Pancreas (tissue), 10 donors: ENCODE measurements at places on chromosomes 13 and 19. TPM values are rescaled to one million over a fixed set of nuclear protein-coding genes. Genes with fewer than 3 reads are reported as not detected.

DNA sequence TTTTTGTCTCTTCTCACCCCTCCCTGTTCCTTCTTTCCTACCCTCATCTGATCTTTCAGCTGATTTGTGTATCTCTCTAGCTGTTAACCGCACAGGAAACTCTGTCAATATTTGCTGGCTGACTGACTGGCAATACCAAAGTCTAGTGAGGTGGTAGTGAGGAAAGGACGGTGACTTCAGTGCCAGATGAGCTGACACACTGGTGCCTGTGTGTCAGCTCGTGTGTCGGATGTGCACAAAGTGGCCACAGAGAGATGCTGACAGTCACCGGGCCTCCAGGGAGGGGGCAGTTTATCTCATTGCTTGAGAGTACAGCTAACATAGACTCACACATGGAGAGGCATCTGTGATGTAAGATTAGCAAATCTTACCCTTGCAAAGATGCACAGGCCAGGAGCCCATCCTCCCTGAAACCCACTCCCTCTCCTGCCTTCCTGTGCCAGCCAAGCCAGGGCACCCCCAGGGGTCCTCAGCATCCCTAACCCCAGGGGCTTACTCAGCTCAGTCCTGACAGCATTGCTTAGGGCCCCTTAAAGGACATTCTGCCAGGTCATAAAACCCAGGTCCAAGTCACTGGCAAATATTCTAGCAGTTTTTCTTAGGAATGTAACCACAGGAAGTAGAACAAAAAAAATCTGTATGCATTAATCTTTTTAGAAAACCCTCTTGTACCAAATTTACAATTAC lies 80.2 kb downstream of the SHISA2 start:
- no peaks in the 10 kb centered on the region for H3K36me3 ChIP-seq
- no peaks in the 10 kb centered on the region for H3K27me3 ChIP-seq
- no peak overlapping the region for H3K4me3 ChIP-seq
- H3K4me1 ChIP-seq: no peaks in the 10 kb centered on the region
- no peak overlapping the region for H3K27ac ChIP-seq
- DNase-seq: no peak

GRCh38 chr19:38837656-38838121 lies 6.1 kb upstream of the ECH1 start:
- no peak for DNase-seq
- no peak overlapping the region for H3K4me3 ChIP-seq
- H3K4me1 ChIP-seq: peaks cover 22% of the 10 kb centered on the region
- H3K27me3 ChIP-seq: no peaks in the 10 kb centered on the region

- no peaks in the 10 kb centered on the region for H3K36me3 ChIP-seq
- H3K4me3 ChIP-seq: no peak overlapping the region
- H3K4me1 ChIP-seq: no peaks in the 10 kb centered on the region
These were observed 460.7 kb downstream of the GPC6 start for GRCh38 chr13:93687261-93687660.

GRCh38 chr13:25654322-25654721 lies 282.5 kb downstream of the ATP8A2 start:
- no peak for DNase-seq
- no peaks in the 10 kb centered on the region for H3K4me1 ChIP-seq
- no peak overlapping the region for H3K27ac ChIP-seq
- no peaks in the 10 kb centered on the region for H3K36me3 ChIP-seq

GRCh38 chr13:94050686-94051085 lies 428.8 kb downstream of the DCT start:
- H3K4me3 ChIP-seq: no peak overlapping the region
- no peaks in the 10 kb centered on the region for H3K36me3 ChIP-seq
- no peaks in the 10 kb centered on the region for H3K4me1 ChIP-seq
- no peak overlapping the region for H3K27ac ChIP-seq
- no peaks in the 10 kb centered on the region for H3K27me3 ChIP-seq

DNA sequence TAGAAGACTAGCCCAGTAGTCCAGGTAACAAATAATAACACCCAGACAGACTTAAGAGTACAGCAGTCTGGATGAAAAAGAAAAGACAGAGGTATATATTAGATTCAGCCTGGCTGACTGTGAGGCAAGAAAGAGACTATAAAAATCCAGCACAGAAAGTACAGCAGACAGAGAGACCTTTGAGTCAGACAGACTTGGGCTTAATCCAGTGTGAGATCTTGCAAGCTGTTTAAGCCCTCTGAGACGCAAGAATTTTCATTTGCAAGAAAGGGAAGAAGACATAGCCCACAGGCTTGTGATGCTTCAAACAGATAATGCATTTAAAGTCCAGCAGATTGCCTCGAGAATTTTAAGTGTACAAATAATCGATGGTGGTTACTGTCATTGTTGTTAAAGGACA lies 471.4 kb downstream of the LIG4 start:
- H3K4me1 ChIP-seq: no peaks in the 10 kb centered on the region
- H3K4me3 ChIP-seq: no peak overlapping the region
- DNase-seq: no peak
- H3K36me3 ChIP-seq: no peaks in the 10 kb centered on the region

GRCh38 chr19:29214411-29214810 lies 1.5 kb upstream of the UQCRFS1 start:
- H3K27me3 ChIP-seq: no peaks in the 10 kb centered on the region
- no peak for DNase-seq
- H3K36me3 ChIP-seq: no peaks in the 10 kb centered on the region

- peaks cover 3% of the 10 kb centered on the region for H3K27me3 ChIP-seq
- H3K4me3 ChIP-seq: no peak overlapping the region
- no peaks in the 10 kb centered on the region for H3K36me3 ChIP-seq
- H3K27ac ChIP-seq: no peak overlapping the region
- H3K4me1 ChIP-seq: no peaks in the 10 kb centered on the region
These were observed 58.6 kb upstream of the SPRY2 start for GRCh38 chr13:80399340-80400163.

DNA sequence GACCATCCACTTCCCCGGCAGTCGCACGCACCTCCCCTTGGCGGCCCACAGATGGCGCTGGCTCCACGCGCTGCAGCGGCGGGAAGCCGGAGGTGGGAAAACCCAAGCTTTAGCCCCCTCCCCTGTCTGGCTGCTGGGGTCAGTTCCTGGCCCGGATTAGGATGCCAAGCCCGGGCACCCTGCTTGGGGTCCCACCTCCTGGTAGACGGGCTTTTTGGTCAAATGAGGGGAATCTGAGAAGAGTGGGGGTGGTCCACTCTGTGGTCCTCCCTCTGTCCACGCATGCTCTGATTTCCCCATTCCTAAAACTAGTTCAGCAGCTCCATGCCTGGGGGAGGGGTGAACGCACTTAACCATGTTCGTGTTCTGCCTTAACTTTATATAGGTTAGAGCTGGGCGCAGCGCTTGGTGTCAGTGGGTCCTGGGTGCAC lies 8.1 kb upstream of the ADGRE2 start:
- peaks cover 5% of the 10 kb centered on the region for H3K27me3 ChIP-seq
- H3K36me3 ChIP-seq: no peaks in the 10 kb centered on the region
- no peak overlapping the region for H3K27ac ChIP-seq
- no peaks in the 10 kb centered on the region for H3K4me1 ChIP-seq
- no peak overlapping the region for H3K4me3 ChIP-seq

- no peaks in the 10 kb centered on the region for H3K27me3 ChIP-seq
- H3K4me1 ChIP-seq: no peaks in the 10 kb centered on the region
- H3K4me3 ChIP-seq: no peak overlapping the region
These were observed 1318.9 kb downstream of the OLFM4 start for GRCh38 chr13:54347531-54347930.

KL gene
- 1.2 TPM for total RNA-seq

CCDC70 gene
- total RNA-seq: not detected

SPINT2 gene
- 215 TPM for total RNA-seq

SLC25A41 gene
- total RNA-seq: 0.14 TPM
